ENCODE measurements at places on chromosomes 3 and 15.

GRCh38 chr3:142577696-142578328, 721 bp downstream of the ATR start:
- DNase-seq = no peak

- DNase-seq = no peak
These were observed 28.8 kb upstream of the MAGEF1 start for GRCh38 chr3:184740509-184741258.

GRCh38 chr15:36964626-36965025, 135.7 kb downstream of the MEIS2 start:
- no peak for DNase-seq

DNA sequence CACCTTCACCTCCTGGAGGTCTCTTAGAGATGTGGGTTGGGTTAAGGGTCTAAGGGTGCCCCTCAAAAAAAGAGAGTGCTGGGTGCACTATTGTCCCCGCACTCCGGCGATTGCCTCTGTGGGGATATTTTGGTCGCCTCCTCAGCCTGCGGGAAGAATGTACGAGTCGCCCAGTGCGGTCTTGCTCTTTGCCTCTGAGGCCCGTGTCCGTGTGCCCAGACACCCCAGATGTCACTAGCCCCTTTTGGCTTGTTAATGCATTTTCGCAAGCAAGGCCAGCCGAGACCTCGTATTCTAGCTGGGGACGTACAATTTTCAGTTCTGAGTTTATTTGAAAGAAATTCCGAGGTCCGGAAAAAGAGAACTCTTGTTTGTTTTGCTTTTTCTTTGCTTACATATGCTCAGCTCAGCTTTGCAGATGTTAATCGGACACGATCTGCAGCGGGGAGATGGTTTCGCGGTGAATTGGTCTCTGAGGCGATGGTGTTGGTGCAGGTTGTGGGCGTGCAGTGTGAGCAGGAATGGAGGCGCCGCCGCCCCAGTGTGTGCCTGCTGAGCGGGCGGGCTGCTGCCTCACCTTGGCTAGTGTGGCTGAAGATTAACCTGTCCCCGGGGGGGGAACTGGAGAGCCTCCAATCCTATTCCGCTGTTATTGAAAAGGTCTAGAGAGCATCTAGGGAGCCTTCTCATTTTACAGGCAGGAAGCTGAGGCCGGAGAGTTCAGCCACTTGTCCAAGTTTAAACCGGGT, 1.4 kb downstream of the ST6GAL1 start:
- no peak for DNase-seq

DNA sequence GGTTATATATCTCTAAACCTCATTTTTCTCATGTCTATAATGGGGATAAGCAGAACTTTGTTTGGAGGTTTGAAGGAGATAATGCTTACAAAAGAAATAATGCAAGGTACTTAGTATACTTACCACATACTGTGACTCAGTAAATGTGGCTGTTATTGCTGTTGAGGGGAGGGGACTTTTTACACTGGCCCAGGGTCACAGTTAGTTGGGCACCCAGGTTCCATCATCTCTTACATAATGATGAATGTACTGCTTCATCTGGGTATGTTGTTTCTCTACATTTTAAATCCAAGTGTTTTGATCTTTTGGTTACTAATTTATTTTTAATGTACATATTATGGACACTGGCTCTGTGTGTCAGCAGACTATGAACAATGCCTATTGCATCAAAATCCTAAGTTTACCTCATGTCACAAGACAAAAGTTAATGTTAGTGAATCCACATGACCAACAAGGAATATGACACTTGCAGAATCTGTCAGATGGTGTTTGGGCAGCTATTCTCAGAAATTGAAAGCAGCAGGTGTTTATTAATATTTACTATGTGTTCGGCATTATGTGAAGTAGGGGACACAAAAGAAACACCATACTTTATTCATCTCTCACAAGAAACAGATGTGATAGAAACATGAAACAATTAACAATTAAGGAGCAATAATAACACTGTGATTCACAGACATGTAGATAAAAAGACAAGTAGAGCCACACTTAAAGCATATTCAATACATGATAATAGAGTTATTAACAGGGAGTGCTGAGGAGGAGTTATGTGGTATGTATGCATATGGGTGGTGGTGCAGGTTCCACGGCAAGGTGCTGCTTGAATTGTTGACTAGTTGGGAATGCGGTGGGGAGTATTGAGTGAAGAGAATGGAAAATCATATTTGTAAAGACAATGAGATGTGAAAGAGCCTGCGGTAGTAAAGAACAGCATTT, 109.7 kb downstream of the GALK2 start:
- DNase-seq = no peak

GRCh38 chr3:151827816-151828215, 13.9 kb downstream of the AADAC start:
- no peak for DNase-seq

DNA sequence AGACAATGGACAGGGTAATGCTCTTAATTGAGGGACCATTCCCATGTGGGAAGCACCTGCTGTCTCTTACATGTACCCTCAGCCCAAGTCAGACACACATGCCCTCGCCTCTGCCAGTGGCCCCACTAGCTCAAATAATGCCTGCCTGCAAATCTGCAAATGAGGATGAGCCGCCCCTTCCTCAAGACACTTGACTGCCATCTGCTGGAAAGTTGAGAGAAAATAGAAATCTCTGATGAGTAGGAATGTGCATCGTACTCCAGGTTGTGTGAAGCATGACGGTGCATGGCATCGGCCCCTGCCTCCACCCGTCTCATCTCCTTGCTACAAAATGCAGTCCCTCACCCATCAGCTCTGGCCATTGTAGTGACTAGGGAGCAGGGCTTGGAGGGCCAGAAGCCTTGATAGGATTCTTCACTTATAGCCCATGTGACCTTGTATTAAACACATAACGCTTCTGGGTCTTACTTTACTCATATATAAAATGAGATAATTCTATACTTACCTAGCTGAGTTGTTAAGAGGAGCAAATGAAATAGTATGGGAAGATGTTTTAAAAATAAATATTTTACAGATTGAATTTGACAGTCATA, 6.3 kb upstream of the SCN5A start:
- DNase-seq = no peak

- no peak for DNase-seq
These were observed 39.5 kb downstream of the TMEM40 start for GRCh38 chr3:12719541-12719940.

GRCh38 chr3:58804914-58805313, 138.3 kb upstream of the FAM3D start:
- no peak for DNase-seq

DNA sequence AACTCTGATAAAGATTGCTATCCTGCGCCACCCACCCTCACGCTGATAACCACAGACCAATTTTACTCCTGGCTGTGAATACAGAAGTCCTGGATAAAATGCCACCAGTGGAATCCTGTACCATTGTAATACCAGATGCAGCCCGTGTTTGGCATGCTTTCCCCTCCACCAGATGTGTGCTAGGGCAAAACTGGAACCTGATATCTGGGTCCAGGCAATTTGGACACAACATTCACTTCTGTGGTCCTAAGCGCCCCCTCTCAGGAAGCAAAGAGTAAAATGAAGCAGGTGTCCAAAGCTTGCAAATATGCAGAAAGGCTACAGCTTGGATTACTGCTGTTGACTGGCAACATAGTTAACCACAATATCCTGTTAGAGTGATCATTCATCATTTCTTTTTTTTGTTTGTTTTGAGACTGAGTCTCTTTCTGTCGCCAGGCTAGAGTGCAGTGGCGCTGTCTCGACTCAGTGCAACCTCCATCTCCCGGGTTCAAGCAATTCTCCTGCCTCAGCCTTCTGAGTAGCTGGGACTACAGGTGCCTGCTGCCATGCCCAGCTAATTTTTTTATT, 32.8 kb downstream of the LOXL1 start:
- no peak for DNase-seq

- DNase-seq = no peak
These were observed 38.7 kb downstream of the GUCA1C start for GRCh38 chr3:108914774-108915641.

DNA sequence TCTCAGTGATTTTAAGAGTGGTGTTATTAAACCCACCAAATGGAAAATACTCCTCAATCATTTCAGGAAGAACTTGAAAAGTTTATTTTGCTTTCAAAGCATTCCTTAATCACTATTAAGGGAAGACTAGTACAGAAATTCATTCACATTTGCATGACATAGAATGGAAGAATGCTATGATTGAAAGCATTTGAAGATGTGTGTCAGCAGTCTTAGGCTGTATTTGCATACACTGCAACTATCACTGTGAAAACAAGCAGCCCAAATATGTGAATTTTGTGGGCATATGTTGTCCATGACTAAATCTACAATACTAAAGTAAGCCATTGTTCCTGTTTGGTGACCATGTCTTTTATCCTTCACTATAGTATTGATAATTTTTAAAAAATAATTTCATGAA, 95.8 kb downstream of the CNTN3 start:
- no peak for DNase-seq

DNA sequence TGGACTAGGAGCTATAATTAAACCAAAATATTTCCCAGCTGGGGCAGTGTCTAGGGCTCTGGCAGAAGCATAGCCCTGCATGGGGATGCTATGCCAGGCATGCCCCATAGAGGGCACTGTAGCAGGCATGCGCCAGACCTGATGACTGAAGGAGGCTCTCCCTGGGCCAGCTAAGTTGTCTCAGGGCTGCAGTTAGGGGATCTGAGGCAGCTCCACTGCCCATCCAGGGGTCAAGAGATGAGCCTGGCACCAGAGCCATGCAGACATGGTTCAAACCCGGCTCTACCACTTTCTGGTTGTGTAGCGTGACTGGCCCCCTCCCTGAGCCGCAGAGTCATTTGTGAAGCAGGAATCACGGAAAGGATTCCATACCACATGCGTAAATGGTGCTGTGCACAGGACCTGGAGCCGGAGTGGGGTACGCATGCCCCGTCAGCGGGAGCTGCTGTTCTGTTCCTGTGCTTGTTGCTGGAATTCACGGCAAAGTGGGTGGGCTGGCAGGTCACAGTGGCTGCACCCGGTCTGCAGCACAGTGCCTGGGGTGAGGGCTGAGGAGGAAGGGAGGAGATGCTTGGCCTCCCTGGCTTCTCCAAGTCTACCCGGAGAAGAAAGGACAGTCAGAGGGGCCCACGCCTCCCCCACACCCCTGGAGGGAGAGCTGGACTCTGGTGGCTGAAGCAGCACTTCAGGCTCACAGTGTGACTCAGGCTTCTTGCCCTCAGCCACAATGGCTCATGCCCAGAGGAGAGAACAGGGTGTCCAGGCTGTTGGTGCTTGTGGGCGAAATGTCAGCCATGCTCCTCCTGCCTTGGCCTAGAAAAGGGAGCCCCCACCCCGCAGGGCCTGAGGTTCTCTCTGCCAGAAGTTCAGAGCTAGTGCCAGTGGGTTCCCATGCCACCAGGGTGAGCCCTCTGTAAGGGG, 43.1 kb downstream of the DNASE1L3 start:
- no peak for DNase-seq

- DNase-seq = peak; percentile 21
These were observed at the start of gene SMAD3 for GRCh38 chr15:67065531-67066005. TSS of gene SMAD3 (plus strand) at chr15:67065602. CDS start at chr15:67066155, 553 bp downstream.

- DNase-seq = no peak
These were observed 2.9 kb downstream of the CTNNB1 start for GRCh38 chr3:41202075-41202833.

DNA sequence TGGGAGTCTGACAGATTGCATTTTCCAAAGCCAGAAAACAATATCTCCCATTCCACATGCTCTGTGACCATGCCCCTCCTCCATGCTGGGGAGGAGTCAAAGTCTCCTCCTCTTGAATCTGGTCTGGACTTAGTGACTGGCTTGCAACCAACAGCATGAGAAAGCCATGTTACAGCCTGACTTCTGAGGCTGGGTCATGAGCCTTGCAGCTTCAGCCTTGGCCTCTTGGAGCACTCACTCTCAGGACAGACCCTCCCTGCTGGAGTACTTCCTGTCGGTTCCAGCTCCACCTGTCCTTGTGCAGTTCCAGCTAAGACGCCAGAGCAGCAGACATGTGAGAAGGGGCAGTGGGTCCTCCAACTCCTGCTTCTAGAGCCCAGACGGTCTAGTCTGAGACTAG, 49.7 kb upstream of the RBSN start:
- no peak for DNase-seq

DNA sequence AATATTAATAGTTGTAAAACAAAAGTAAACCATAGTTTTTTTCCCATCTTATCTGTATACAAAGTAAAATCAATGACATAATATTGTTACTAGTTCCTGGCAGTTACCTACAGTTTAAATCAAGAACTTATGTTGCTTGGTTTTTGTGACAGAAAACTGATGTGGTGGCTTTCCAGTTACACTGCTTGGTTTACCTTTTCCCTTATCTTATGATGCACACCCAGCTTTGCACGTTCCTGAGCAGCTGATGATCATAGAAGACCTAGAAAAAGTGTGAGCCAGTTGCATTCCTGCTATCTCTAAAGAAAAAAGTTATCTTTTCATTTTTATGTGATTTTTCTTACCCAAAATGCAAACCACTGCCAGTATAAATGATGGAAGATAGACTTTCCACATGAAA, 36.4 kb upstream of the LAMP3 start:
- DNase-seq = no peak

DNA sequence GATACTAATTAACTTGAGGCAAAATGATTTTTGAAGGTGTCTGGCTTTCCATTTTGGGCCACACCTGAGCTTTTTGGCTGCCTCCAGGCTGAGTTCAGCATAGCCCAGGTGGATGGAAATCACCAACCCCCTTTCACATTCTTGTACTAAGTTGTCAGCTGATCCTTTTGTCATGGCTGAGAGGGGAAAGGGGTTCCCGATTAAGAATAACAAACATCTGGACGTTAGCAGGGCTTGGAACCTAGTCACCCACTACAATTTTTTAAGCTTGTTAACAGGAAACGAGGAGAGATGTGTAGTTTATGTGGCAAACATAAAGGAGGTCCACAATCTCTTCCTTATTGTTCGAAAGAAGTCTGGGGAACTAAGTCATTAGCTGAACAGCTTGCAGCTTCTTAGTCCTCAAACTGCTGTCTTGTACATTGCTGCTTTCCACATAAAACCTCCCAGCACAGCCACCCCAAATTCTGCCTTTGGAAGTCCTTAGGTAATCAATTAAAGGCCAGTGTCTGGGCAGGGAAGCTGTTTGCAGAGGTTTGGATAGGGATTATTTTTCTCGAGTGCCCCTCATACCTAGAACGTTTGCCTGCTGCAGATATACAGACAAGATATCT, 5.0 kb downstream of the NR2F2 start:
- DNase-seq = no peak

DNA sequence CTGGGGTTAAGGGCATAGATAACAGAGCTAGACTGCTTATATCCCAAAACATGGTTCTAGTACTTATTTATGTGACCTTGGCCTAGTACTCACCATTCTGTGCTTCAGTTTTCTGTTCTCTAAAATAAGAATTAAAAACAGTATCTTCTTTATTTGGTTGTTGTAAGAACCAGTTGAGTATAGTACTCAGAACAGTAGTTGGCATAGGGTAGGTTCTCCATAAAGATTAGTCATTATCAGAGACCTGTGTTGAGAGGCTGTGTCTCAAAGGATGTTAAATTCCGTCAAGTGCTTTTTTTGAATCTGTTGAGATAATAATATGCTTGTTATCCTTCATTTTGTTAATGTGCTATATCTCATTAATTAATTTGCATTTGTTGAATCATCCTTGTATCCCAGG, 47.4 kb upstream of the OSTN start:
- DNase-seq = no peak

Data from esophagus squamous epithelium (tissue), 5 donors.